ENCODE measurements at places on chromosomes 7 and 10. TPM values are rescaled to one million over a fixed set of nuclear protein-coding genes. Genes with fewer than 3 reads are reported as not detected.

The LIPF gene
- polyA plus RNA-seq: not detected

DNA sequence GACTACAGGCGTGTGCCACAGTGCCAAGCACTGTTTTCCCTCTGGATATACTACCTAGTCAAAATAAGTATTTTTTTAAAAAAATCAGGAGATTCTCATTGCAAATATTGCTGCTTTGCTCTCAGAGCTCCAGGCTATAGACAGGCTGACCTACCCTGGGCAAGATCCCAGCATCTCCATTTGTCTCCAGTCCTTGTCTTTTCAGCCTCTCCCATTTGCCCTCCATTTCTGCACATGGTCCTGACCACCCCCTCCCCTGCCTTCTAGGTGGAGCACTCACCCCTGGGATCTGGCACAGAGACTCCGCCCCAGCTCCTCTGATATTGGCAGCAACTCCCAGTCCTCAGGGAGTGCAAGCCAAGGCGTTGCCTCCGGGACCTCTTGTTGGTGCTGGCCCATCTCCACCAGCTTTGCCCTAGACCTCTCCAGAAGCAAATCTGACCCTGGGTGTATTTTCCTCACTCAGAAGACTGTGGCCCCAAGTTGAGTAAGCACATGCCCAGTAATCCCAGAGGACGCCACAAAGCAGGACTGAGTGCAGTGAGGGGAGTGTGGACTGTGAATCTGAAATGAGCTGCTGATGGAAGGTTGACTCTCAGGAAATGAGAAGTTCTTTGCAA lies 120.6 kb downstream of the MTPAP start:
- no peak for DNase-seq

DNA sequence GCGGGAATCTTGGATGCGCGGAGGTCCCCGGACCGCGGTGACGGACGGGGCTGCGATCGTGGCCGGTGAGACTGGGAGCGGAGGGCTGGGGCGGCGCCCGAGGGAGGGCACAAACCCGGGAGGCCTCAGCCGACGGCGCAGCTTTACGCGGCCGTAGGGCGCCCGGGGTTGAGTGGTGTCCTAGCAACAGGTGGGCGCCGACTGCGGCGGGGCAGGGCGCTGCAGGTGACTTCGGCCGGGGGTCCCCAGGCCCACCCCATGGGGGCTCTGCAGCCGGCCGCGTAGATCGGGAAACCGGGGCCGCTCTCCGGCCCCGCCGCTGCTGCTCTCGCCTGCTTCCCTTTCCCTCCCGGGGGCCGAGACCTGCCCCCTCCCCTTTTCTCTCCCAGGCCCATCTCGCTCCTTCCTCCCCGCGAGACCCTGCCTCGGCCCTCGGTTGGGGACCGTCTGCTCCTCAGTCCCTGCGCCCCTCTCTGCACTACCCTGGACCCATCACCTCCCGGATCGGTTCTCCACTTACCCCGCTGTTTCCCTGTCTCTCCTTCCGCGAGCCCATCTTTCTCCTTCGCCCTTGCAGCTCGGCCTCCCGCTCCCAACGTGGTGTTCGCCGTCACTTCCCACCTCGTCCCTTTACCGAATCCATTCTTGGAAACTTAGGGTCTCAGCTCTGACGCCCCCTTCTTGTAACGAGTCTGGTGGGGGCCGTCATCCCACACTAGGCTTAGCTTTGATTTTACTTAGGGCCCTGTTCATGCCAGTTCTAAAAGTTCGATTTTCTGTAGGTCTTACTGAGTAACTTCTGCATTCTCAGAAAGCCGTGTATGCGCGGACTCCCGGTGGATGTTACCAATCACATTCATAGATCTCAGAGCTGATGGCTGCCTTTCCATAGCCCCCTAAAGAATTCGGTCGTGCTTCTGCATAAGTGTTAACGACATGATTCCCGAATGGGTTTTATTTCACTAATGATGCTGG lies 18.5 kb upstream of the ACBD5 start:
- DNase-seq: peak; percentile 59

GRCh38 chr7:149729586-149729982 lies 43.8 kb downstream of the ZNF467 start:
- no peak for DNase-seq

DNA sequence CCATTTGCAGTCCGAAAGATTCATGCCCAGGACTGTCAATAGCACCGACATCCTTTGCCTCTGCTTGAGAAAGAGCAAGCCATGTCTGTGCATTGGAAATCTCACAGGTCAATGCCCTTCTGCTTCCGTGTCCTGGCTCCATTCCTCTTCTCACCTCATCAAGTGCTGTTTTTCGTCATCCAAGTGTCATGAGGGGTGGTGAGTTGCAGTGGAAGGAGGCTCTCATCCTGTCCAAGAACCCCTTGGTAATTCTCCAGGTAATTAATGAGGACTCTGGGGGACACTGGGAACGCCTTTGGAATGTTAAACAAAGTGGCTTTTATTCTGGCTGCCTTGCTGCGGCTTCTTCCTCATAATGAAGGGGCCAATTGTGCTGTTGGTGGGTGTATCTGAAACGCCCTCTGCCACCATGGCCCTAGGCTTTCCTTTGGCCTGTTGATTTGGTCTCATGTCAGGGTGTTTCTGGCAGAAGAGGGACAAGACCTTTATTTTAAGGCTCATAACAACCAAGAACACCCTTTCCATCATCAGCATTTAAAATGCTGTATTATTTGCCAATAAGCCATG lies 57.7 kb downstream of the PPP1R3C start:
- DNase-seq: no peak

DNA sequence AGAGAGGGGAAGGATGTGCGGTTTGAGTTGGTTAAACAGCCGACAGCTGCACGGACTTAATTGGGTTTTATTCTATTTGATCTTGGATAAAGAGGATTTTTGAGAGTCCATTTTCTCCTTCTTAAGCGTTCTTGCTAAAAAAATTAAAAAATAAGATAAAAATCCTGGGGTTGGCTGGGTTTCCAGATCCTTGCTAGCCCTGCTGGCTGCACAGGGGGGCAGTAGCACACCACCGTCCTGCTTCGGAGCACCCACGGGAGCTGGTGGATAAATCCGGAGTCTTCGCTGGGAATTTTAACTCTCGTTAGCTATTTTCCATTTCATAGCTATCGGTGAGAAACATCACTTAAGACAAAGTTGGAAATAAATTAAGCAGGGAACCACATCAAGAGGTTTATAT lies 792.0 kb downstream of the TYW1 start:
- no peak for DNase-seq

DNA sequence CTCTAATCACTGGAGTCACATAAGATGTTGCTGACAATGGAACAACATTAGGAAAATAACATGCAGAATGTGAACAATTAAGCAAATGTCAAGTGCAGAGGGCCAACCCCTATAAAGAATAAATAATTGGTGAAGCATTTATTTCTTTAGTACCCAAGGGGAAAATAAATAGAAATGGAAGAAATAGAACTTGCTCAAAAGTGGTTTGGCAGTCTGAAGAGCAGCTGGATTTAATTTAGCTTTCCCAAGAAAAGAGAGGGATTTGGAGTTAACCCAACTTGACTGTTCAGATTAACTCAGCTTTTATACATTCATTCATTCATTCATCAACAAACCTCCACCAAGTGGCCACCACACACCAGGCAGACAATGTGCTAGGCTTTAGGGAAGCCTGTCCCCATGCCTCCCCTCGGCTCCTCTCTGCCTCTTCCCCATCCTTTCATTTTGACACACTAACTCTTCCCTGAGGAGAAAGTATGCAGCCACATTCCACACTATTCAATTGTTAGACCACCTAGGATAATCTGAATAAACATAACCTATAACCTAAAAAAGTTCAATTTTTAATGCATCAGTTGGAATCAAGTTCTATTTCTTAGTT lies 295.5 kb downstream of the AHR start:
- no peak for DNase-seq

GRCh38 chr10:80468806-80469421 lies 14.8 kb downstream of the TSPAN14 start:
- DNase-seq: no peak

GRCh38 chr7:45606931-45607330 lies 32.8 kb downstream of the ADCY1 start:
- DNase-seq: no peak

Data from B cell (primary cell).